Omental fat pad (tissue), 4 donors: ENCODE measurements at places on chromosomes 11 and 22. TPM values are rescaled to one million over a fixed set of nuclear protein-coding genes. Genes with fewer than 3 reads are reported as not detected.
A peak's percentile ranks its signal among the peaks of the same experiment; 100 is the strongest.

GRCh38 chr11:61545921-61546320 is 35.0 kb downstream of the SYT7 start:
- no peak for DNase-seq

GRCh38 chr22:27470169-27470772 is 331.3 kb downstream of the MN1 start:
- no peak for DNase-seq

DNA sequence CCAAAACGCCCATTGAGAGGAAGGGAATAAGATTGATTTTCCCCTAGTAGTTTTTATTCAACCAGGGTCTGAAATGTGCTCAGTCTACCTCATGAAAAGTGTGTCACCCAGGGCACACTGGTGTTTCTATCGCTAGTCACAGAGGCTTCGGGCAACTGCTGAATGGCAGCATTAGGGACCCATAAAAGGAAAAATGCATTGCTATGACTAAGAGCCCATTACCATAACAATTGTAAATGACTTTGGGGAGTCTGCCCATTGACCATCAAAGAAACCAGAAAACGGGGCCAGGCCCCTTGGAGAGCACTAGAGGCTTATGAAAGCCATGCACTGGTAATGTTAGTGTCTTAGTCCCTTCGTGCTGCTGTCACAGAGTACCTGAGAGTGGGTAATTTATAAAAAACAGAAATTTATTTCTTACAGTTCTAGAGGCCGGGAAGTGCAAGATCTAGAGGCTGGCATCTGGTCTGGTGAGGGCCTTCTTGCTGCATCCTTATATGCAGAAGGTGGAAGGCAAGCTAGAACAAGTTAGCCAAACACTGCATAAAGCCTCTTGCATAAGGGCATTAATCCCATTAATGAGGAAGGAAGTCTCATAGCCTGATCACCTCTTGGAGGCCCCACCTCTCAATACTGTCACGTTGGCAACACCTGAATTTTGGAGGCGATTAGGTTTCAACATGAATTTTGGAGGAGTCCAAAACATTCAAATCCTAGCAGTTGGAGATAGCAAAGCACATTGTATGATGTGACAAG is 306.7 kb downstream of the ST3GAL4 start:
- DNase-seq, result no peak

DNA sequence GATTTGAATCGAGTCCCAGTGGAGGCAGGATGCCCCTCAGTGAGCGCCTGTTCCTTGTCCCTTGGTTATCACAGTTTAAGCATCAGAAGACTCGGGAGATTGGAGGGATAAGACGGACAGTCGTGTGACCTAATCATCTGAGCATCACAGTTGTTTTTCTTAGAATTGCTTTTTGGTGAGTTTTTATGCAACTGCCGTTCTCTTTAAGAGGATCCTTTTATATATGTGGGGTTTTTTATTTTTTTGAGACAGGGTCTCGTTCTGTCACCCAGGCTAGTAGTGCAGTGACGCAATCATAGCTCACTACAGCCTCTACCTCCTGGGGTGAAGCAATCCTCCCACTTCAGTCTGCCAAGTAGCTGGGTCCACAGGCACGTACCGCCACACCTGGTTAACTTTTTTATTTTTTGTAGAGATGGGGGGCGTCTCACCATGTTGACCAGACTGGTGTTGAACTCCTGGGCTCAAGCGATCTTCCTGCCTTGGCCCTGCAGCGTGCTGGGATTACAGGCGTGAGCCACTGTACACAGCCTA is 16.5 kb downstream of the NUP50 start:
- no peak for DNase-seq

DNA sequence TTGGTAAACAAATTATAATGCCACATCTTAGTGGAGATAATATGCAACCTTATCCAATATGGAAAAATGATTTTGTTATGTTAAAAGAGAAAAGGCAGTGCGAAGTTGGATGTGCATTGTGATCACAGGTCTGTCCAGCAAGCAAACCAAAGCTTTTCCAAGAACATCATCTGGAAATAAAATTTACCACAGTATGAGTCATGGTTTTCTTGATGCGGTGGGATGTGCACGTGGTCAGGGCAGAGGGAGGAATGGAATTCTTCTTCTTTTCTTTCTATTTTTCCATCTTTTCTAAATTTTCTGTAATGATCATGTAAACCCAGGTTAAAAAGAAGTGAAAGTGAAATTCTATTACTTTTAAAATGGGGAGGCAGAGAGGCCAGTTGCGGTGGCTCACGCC is 169.8 kb downstream of the C11orf91 start:
- DNase-seq, result no peak

DNA sequence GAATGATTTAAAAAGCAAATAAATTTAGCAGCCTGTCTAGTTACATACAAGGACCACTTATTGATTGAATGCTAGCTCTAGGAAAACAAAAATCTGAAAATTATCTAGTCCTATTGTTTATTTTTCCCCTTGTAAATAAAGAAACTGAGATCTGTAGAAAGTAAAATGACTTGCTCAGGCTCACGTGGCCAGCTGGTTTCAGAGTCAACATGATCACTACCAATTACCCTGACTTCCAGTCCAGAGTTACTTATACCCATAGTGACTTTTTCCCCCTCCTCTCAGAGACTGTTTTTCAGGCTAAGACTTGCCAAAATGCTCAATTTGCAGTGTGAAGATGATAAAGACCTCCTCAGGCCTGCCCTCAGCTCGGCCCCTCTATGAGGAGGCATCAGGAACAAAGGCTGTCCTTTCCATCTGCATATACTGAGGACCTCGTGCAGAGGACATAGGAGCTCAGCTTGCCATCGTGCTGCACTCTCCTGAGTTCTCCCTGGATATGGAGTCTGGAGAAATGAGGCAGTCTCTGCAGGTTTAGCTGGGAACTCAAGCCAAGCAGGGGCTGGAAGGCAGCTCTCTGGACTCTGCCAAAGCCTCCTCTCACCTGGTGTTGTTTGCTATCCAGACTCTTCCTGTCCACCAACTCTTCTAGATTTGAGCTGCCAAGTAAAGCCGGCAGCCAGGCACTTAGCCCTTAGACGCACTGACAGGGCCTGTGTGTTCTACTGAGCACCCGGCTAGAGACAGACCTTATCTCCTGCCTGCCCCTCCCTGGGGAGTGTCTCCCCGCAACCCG is 883.3 kb downstream of the NTM start:
- no peak for DNase-seq

DNA sequence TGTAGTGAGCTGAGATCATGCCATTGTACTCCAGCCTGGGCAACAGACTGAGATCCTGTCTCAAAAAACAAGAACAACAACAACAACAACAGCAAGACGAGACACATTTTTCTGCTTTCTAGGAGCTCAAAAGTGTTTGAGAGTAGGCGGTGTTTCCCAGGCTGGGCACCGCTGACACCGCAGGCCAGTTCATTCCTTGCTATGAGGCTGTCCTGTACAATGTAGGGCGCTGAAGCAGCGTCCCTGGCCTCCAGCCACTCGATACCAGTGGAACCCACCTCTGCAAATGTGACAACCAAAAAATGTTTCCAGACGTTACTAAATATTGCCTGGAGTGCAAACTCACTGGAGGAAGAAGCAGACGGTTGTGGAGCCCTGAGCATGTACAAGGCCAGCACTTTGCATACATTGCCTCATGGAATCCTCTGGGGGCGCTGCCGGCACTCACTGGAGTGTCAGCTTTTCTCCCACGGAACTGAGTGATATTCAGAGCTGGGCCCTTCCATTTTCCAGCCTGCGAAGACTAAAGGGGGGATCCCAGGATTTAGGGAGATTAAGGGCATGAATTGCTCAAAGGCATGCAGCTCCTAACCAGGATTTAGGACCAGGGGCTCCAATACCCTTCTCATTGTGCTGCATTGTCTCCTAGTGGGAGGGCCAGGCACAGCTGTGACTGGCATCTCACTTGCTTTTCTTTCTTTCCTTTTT is 5.8 kb upstream of the MIEF1 start:
- DNase-seq, result no peak

- DNase-seq, result peak; percentile 30
These were observed 48.0 kb upstream of the CLPB start for GRCh38 chr11:72482211-72482812.

DNA sequence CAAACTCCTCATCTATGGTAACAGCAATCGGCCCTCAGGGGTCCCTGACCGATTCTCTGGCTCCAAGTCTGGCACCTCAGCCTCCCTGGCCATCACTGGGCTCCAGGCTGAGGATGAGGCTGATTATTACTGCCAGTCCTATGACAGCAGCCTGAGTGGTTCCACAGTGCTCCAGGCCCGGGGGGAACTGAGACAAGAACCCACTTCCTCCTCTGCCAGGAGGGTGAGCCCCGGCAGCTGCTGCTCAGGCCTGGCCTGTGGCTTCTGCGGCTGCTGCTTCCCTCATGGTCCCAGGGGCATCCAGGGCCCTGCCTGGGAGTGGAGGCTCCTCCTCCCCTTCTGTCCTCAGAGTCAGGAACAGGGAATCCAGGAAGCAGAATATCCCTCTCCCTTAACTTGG is 98.4 kb downstream of the ZNF280B start:
- DNase-seq, result no peak

- DNase-seq, result no peak
These were observed 33.7 kb downstream of the SAMM50 start for GRCh38 chr22:43988960-43989359.

DNA sequence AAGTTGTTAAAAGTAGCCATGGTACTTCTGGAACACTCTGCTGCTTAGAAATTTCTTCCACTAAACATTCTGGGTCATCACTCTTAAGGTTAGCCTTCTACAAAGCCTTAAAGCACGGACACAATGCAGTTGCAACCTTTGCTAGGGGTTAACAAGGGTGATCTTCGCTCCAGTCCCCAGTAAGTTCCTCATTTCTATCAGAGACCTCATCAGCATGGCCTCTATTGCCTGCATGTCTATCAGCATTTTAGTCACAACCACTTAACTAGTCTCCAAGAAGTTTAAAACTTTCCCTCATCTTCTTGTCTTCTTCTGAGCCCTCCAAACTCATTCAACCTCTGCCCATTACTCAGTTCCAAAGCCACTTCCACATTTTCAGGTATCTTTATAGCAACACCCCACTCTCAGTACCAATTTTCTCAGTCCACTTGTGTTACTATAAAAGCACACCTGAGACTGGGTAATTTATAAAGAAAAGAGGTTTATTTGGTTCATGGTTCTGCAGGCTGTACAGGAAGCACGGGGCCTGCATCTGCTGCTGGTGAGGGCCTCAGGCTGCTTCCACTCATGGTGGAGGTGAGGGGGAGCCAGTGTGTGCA is 48.7 kb upstream of the TH start:
- no peak for DNase-seq

- no peak for DNase-seq
These were observed 8.6 kb downstream of the DNHD1 start for GRCh38 chr11:6505577-6506240.

GRCh38 chr22:42217752-42218280 is 52.6 kb downstream of the TCF20 start:
- no peak for DNase-seq

DNA sequence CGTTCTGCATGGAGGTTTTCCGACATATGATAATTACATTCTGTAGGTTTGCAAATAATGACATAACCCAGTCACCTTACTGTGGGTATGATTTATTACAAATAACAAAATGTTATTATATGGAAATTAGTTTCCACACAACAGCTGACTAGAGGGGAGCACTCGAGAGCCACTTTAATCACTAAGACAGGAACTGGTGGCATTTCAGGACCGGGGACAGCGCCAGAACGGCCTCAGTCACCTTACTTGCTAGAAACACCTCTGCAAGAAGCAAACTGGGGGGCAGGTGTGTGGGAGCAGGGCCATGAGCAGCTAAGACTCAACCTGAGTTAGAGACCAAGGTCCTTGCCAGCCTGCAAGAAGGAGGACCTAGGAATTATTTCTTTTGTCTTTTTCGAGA is 199.9 kb downstream of the DSCAML1 start:
- no peak for DNase-seq

- DNase-seq, result no peak
These were observed 12.5 kb downstream of the ADAMTS8 start for GRCh38 chr11:130415731-130416529.

DNA sequence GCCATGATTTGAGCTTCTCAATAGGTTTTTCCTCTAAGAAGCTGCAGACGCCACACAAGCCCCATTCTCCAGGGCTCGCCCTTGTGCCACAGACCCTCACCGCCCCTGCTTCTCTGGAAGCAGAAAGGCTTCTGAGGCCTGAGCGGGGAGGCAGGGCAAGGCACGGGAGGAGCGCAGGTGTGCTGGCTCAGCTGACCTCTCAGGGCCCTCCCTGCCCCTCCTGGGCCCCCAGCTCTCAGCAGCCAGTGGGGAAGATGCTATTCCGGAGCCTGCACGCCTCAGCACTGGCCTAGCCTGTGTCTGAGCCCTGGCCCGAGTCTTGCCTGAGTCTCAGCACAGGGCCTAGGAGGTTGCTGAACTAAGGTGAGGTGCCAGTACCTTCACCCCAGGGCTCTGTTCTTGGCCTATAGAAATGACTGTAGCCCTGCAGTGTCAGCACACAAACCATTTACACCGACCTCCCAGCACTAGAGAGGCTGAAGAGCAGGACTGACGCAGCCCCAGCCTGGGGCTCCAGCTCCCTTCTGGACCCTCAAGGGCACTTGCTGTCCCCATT is 47.1 kb upstream of the LMO1 start:
- no peak for DNase-seq

DNA sequence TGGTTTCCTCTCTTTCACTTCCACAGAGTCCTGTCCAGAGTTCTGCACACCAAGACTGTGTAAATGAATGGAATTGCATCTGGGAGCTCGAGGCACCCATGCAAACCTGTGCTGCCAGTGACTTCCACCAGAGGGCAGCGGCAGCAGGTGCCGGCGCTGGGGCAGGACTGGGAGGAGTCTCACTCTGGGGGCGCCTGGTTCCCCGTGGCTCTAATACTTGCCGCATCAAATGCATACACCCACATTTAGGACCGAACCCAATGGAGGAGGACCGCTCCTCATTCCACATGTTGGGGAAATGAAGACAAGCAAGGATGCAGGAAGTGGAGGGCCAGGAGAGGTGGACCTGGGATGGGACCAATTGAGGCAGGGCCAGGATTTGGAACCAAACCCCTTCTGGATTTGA is 1.1 kb upstream of the CD6 start:
- DNase-seq, result no peak

DNA sequence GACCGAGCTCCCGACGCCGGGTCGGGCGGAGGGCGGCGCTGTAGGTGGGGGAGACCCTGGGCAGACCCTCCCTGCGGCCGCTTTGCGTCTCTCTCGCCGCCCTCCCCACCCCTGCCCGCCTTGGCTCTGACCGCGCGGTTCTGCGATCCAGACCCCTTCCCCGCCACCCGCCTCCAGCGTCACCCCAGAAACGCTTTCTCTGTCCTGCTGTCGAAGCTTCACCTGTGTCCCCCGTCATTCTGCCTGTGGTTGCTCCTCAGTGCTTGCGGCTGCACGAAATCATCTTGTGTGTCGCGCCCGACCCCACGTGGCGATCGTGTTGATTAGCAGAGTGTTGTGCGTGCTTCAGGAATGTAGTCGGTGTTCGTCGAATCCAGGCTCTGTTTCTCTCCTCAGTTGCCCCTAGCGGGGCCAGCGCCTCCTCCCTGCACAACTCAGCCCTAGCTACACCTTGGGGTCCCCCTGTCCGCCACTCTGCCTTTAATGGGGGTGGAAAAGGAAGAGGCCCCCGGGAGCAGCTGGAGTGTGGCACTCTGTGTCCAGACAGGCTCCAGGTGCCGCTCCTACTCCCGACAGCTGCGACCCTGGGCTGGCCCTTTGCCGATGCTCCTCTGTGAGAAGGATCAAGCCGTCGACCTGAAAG is 851 bp downstream of the PTDSS2 start:
- no peak for DNase-seq

Gene FAM76B
- total RNA-seq, result 16.5 TPM

Gene ENDOD1
- total RNA-seq, result 34.3 TPM

Gene OR52H1
- total RNA-seq, result not detected

Gene TNNT3
- 21.3 TPM for total RNA-seq

Gene CTSF
- total RNA-seq, result 110 TPM

Gene EXPH5
- total RNA-seq, result 0.69 TPM

Gene AQP11
- 1.0 TPM for total RNA-seq

Gene FCHSD2
- 15.4 TPM for total RNA-seq

Gene GRAP2
- 2.2 TPM for total RNA-seq
